ENCODE measurements at places on chromosomes 6 and 20.

DNA sequence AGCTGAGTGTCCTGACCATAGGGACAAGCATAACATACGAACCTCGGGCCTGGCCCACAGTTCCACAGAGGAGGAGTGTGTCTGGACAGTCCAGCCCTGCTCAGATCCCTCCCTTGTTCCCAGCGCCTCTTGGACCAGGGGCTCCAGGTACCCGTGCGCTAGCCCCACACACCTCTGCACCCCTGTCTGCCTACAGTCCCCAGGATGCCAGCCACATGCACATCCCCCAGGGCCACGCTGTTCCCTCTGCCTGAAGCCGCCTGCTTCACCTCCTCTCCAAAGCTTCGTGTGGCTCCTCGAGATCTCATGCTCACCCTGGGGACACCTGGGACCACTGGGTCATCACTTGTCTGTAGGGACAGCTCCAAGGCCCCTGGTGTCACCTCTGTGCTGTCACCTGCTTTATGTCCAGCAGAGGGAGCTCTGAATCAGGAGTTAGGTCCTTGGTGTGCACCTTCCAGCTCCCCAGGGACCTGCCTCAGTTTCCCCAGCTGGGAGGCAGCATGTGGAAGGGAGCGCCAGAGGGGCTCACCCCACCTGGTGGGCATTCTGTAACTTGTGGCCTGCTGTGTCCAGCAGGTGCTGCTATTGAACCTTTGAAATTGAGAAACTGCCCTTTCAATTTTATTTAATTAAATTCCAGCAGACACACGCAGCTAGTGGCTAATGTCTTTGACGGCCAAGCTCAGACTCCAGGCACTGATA is 7.3 kb upstream of the YTHDF1 start:
- DNase-seq, result no peak

DNA sequence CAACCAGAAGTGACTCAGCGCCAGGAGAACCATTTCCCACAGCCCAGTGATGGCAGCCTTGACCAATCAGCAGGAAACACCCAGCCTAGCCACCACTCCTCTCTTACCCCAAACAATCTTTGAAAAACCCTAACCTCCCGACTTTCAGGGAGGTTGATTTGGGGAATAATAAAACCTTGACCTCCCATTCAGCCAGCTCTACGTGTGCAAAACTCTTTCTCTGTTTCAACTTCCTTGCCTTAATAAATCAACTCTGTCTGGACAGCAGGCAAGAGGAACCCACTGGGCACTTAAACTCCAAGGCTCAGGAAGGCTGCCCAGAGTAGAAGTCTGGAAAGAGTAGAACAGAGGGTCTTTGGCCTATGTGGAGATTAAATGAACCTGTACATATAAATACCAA is 35.0 kb downstream of the SERPINB1 start:
- DNase-seq, result no peak

DNA sequence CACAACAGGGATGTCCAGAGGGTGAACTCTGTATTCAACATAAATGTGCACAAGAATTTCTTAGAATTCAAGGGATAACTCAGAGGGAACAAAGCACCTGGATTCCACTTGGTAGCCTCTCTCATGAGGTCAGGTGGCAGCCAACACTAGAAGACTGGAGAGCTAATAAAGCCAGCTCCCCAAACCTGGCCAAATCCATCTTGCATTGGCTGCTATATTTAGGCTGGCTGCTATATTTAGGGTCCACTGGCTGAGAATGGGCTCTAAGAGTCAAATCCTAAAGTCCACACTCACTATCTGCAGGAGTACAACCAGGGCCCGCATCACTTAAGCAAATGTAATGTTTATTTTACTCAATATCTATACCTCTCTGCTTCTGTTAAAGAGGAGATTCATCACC is 20.0 kb downstream of the TBC1D7 start:
- DNase-seq, result no peak

DNA sequence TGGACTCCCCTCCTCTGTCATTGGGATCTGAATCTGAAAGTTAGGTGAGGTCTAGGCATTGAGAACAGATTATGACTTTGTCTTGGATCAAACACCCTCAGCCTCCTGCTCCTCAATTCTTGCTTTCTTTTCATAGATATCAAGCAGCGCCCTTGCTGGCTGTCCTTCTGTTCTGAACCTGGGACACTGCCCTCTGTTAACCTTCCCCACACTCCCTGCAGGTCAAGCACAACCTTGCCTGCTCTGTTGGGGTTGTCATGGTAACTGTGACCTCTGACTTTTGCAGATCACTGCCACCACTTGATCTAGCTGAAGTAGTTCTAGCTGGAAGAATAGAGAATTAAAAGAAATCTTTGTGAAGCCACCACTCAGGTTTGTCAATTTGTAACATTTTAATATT is 16.4 kb upstream of the MICA start:
- no peak for DNase-seq

DNA sequence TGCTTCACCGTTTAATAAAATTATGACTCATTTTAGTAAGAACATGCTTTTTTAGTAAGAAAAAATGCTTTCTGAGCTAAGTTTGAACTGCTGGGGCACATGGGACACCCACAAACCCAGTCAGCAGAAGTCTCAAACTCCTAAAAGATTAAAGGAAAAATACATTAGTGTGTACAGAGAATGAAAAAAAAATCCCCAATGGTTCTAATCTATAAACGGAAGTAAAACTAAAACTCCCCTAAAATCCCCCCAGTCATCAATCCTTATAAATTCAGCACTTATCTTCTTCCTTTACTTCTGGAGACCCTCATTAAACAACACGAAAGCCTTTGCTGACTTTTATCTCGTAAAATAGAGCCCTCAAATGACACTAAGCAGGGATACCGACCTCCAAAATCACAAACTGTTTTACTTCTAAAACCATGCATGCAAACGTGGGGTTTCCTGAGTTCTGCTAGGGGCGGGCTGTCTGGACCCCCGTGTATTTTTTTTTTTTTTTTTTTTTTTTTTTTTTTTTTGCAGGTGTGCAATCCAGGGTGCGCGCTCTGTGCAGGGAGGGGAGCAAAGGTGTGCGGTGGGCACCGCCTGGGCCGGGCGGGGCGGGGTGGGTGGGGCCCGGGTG is 1.1 kb upstream of the MYB start:
- DNase-seq, result no peak

- no peak for DNase-seq
Measured at GRCh38 chr6:44286285-44286565, 16.0 kb downstream of the TMEM151B start.

- no peak for DNase-seq
Measured at GRCh38 chr6:121652726-121653623, 217.5 kb downstream of the GJA1 start.

DNA sequence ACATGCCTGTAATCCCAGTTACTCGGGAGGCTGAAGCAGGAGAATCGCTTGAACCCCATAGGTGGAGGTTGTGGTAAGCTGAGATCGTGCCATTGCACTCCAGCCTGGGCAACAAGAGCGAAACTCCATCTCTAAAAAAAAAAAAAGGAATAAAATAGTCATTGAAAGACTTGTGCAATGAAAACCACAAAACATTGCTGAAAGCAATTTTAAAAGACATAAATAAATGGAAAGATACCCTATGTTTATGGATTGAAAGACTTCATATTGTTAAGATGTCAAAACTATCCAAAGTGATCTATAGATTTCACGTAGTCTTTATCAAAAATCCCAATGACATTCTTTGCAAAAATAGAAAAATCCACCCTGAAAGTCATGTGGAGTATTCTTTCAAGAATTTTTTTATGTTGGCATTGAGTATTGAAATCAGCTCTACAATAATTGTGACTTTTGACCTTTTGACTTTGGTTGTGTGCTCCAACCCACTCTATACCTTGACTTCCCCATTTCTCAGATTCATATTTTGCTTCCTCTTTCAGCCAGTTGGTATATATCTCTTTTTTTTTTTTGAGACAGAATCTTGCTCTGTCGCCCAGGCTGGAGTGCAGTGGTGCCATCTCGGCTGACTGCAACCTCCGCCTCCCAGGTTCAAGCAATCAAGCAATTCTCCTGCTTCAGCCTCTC is 45.5 kb upstream of the SLC23A2 start:
- DNase-seq, result no peak

- no peak for DNase-seq
Measured at GRCh38 chr6:41568585-41569384, 22.6 kb downstream of the FOXP4 start.

GRCh38 chr6:130666786-130667185 is 160.4 kb upstream of the SMLR1 start:
- no peak for DNase-seq

GRCh38 chr6:97275804-97276203 is 7.2 kb downstream of the MMS22L start:
- no peak for DNase-seq
